CD4-positive, alpha-beta T cell (primary cell): ENCODE measurements at places on chromosomes 5 and 9. TPM values are rescaled to one million over a fixed set of nuclear protein-coding genes. Genes with fewer than 3 reads are reported as not detected.

- DNase-seq = no peak
Measured at GRCh38 chr9:121237916-121238315, 30.0 kb upstream of the GSN start.

GRCh38 chr9:13786131-13786530, 506.6 kb upstream of the MPDZ start:
- DNase-seq = no peak

DNA sequence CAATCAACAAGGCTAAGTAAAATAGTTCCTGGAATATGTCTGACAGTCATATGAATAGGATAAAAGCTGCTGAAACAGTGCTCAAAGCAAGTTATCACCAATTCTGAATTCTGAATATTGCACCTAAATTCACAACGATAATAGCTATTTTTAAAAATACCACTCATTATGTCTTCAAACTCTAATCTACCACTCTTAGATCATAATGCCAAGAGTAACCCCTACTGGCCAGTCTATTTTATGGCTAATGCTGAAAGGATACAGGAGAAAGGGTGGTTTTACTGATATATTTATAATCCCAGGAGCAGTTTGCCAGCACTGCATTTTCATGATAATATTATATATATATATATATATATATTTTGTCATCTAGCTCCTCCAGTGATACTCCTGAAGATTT, 232.8 kb downstream of the PDE4D start:
- no peak for DNase-seq

DNA sequence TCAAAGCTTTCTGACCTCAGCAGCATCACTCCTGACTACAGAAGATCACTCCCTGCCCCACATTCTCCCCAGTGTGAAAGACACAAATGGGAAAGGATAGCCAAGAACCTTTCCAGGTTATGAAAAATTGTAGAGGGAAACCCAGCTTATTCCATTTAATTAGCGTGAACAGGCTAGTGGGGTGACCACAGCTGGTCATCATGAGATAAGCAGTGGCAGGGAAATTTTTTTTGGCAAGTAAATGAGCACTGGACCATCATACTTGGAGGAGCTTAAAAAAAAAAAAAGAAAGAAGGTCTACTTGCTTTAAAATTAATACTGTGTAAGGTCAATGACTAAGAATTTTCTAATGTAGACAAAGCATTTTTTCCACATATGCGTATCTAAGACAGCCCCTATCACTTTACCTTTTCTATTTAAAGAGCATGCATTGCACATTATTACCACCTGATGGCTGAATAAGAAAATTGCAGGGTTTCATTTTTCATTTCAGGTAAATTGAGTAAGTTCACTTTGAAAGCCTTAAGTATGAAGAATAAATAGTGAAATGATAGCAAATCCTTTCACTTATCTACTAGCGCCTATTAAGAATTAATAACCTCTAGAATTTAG, 123.6 kb downstream of the ELAVL2 start:
- no peak for DNase-seq

- DNase-seq = no peak
Measured at GRCh38 chr5:50574121-50574520, 92.3 kb upstream of the PARP8 start.

DNA sequence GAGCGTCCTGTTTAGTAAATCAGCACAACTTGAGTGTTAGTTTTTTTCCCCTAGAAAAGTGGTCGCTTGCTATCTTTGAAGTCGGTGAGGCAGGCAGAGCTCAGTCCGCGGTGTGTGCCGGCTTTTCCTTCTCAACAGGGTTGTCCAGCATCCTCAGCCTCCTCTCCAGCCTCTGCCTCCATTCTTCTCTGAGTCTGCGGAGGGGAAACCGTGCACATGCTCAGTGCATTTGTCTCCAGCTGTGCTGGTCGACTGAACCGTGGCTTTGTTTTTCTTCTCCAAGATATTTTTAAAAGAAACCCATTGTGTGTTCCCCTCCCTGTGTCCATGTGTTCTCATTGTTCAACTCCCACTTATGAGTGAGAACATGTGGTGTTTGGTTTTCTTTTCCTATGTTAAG, 25.3 kb downstream of the FAM240B start:
- DNase-seq = no peak

DNA sequence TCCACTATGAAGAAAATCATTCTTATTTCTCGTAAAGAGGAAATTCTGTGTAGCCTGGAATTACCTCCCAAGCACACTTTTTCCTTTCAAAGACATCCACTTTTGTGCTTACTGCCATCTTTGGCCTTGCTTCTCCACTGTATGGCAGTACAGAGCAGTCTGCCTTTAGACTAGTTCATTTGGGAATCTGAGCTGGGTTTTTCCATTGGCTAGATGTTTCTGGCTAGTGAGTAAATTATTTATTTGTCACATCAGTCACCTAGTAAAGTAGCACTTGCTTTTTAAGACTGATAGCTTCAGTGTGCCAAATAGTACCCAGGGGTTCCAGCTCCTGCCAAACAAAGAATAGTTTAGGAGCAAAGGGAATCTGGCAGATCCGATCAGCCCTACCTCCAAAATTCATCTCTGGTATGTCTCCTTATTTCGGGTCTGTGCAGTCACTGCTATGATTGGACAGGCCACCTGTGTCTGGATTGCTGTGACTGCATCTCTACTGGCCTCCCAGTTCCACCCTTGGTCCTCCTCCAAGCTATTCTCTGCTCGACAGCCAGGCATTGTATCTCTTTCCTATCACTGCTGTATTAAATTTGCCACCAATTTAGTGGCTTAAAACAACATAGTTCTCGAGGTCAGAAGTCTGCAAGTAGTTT, 97.6 kb downstream of the NUDT12 start:
- DNase-seq = no peak

The NEURL1B gene
- total RNA-seq = 0.16 TPM

GRCh38 chr5:167096816-167097215, 1194.6 kb upstream of the WWC1 start:
- DNase-seq = no peak

GRCh38 chr5:119353686-119354366, 2.0 kb upstream of the TNFAIP8 start:
- DNase-seq = no peak

The OR1J1 gene
- not detected for total RNA-seq

DNA sequence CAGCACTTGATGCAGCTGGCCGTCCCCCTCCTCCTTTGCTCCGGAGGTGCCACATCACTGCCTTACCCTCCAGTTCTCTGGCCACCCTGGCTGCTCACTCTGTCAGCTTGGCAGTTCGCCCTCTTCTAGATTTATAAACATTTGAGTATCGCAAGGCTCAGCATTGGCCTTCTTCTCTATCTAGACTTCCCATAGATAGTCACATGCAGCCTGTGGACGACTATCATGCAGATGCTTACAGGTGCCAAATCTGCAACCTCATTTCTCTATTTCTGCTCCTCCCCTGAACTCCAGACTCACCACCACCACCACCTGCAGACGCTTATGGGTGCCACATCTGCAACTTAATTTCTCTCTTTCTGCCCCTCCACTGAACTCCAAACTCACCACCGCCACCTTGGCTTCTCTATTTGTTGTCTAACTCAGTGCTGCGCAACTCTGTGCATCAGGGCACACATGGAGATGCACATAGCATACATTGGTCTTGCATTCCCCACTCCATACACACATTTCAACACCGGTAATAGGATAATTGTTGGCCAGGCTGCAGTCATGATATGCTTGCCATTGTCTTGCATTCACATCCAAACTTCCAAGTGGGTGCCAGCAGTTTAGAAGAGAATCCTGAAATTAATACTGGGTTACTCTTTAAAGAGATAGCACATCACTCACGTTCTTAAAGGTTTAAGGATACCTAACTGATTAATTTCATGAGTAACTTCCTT, 1.9 kb upstream of the DAP start:
- DNase-seq = peak; percentile 34

The EQTN gene
- total RNA-seq = not detected

- peak; percentile 70 for DNase-seq
Measured at GRCh38 chr5:100900142-100900795, 2.8 kb downstream of the ST8SIA4 start.

The PDE6A gene
- total RNA-seq = not detected

The CAMK4 gene
- 225 TPM for total RNA-seq

The CANX gene
- total RNA-seq = 150 TPM

GRCh38 chr9:135103001-135103446, 15.6 kb downstream of the OLFM1 start:
- DNase-seq = no peak

GRCh38 chr9:87283585-87283984, 214.1 kb upstream of the DAPK1 start:
- no peak for DNase-seq

The LRRTM2 gene
- 0.03 TPM for total RNA-seq

The C8G gene
- not detected for total RNA-seq

GRCh38 chr5:14534773-14535172, 46.8 kb upstream of the OTULINL start:
- DNase-seq = no peak

DNA sequence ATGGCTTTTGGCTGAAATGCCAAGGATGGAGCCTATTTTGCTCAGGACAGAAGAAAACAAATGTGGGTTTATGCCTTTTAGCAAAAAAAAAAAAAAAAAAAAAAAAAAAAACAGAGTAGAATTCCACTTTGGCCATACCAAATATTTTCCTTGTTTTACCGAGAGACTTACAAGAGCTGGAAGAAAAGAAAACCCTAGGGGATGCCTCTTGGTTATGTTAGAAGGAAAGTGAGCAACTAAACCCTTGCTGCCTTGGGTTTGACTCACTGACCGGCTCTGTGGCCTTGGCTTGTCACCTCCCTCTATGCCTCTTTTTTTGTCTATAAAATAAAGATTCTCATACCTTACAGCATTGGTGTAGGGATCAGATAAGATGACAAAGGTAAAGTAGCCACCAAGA, 69.6 kb upstream of the ABCA1 start:
- DNase-seq = no peak

DNA sequence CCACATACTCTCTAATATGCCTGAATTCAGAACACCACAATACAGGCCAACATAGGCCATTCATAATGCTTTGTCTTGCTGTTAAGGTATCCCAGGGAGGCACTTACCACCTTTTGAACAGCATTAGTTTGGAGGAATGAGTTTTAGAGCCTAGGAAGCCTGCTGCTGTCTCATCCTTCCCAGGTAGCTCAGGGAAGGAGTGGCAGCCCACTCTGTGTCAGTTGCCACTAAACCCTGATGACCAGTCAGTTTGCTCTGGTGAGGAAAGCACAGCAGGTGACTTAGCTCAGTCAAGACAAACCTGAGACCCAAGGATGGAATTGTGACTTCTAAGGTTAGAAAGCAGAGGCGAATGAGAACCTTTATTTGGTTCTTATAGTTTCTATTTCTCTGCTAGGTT, 337.4 kb upstream of the ATP10B start:
- DNase-seq = no peak

DNA sequence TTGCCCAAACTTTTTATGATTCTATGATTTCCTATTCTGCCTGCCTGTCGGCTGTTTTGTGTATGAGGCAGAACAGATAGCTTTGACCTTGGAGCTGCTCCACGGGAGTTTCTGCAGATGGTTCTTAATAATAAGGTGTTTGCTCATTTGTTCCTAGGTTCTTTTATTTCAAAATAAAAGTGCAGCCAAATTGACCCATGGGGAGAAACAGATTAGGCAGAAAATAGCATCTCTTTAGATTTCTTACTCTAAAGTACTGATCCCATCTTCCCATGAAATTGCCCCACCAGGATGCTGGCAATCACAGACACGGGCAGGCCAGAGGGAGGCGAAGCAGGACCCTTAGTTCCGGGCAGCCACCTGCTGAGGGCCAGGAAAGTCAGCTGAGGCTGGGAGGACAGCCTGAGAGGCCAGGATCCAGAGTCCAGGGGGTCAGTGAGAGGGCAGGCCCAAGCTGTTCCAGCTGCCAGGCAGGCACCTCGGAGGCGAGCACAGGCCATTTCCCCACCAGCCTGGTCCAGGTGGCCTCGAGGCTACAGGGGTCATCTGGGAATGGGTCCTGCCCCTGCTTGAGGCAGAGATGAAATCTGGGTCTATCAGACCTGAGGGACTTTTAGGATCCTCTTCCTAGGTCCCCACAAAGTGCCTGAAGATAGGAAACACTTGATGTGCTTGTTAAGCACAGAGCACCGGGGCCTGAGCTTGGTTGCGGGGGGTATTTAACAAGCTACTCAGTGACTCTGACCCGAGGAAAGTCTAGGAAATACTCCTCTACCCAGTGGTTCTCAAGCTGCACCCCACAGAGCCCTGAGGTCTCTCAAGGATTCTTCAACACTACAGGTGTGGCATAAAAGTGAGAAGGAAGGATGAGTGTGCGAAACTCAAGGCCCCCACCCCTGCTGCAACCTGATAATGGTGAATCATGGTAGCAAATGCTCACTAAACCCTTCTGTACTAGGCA, 145.4 kb downstream of the CMYA5 start:
- no peak for DNase-seq

The IRX2 gene
- total RNA-seq = not detected

The C9orf152 gene
- total RNA-seq = not detected

DNA sequence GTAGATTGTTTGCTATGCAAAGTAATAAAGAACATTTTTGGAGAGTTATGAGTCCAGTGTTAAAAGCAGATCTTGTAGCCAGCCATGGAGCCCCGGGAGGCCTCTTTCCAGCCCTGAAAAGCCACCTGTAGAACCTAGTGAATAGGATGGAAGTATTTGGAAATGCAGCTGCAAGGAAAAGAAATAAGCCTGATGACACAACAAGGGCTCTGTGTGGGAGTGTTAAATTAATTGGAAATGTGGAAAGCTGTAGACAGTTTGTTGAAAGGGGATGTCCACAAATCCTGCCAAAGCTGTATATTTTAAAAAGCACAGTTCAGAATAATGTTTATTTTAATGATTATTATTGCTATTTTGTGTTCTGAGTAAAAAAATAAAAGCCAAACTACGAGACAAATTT, 152.5 kb upstream of the GHR start:
- DNase-seq = no peak

- no peak for DNase-seq
Measured at GRCh38 chr5:10453545-10453944, 11.9 kb downstream of the ROPN1L start.

DNA sequence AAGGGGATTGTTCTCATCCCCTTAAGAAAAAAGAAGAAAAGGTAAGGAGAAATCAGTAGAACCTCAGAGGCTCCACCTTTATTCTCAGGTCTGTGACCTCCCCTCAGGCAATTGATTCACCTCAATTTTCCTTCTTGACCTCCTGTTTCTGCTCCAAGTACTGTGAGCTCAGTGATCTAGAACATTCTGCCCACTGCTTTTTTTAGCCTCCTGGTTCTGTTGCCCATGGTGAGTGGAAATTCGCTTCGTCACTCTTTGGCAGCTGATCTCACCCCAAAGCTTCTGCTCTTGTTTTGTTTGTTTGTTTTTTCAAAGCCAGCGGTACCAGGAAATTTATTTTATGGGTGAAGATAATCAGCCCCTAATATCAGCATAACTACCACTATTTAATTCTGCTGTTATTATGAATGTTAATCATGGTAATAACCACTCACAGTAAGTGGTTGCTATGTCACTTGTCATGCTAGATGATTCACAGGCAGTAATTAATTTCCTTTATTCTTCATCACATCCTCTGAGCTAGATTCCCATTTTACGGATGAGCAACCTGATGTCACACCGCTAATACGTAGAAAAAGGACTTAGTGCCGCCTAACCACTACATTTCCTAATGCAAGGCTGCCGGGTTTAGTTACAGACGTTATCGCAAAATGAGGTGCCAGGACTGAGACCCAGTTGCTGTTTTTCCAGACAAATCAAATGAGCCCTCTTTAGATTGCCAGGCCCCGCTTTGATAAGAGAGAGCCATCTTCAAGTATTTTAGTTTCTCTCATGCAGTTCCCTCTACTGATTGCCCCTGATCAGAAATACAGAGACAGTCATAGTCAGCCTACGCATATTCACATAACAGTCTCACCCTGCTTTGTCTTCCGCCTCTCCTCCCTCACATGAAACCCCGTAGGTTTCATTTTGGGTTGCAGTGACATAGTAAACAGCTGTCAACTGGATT, 78.2 kb downstream of the CYFIP2 start:
- DNase-seq = peak; percentile 27

The IGFBPL1 gene
- not detected for total RNA-seq

The CDC14B gene
- total RNA-seq = 3.5 TPM
